Heart left ventricle (tissue), 16 donors: ENCODE measurements at places on chromosomes 6 and 20. TPM values are rescaled to one million over a fixed set of nuclear protein-coding genes. Genes with fewer than 3 reads are reported as not detected.
A peak's percentile ranks its signal among the peaks of the same experiment; 100 is the strongest.

DNA sequence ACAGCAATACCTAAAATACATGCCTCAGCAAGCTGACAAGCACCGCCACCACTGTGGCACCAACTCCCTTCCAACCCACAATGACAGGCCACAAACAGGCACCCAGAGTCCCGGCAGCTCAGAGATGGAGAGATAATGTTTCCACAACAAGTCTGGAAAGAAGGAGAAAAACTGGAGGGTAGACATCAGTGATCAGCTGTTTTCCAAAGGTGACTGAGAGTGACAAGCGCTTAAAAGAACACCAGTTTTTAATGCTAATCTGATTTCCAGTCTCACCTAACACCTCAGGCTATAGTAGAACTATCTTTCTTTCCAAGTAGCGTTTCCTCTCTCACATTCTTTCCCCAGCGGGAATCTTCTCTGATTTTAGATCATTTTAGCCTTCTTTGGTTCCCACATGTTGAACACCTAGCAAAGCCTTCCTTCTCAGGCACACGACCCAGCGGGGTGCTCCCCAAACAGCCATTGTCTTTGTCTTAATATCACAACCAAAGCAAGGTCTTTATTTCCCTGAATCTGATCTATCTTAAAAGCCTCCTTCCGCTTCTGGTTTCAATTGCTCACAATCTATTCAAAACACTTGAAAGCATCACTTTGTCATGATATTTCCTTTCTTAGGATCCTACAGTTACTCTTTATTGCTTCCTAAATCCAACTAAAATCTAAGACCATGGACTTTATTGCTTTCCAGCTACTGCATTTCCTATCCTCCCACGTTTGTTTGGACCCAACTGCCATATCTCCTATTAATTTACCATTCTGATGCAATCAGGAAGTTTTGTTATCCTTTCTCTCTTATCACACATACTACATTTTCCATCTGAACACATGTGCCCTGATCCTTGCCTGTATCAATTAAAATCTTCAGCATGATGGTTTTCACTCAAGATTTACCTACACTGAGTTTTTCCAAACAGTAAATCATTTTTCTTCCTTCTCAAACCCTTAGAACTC lies 282.7 kb downstream of the ADGB start:
- no peak for DNase-seq

DNA sequence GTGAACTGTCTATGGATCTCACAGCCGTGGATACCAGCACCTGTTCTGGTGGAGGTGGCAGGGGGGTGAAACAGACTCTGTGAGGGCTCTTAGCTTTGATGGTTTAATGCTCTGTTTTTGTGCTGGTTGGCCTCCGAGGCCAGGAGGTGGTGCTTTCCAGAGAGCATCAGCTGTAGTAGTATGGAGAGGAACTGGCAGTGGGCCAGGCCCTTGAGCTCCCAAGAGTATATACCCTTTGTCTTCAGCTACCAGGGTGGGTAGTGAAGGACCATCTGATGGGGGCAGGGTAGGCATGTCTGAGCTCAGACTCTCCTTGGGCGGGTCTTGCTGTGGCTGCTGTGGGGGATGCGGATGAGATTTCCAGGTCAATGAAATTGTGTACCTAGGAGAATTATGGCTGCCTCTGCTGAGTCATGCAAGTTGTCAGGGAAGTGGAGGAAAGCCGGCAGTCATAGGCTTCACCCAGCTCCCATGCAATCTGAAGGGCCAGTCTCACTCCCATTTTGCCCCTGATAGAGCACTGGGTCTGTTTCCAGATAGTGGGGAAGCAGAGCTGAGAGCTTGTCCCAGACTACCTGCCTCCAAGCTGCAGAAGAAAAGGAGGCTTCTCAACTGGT lies 102.7 kb upstream of the AHI1 start:
- no peak for DNase-seq

DNA sequence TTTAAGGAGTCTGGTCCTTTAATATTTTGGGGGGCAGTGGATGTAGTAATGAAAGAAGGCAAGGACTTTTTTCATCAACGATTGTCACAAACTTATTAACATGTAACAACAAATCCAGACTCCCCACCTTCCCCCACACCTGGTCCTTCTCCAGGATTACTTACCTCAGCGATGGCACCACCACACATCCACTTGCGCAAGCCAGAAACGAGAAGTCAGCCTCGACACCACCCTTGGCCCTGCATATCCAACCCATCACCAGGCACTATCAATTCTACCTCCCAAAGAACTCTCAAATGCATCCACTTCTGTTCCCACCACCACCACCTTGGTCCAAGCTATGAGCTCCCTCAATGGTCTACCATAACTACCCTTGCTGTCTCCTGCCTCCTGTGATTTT lies 6.6 kb downstream of the EZR start:
- DNase-seq: no peak

GRCh38 chr20:61573415-61574305 lies 321.6 kb downstream of the CDH4 start:
- peak; percentile 15 for DNase-seq

- DNase-seq: no peak
Measured at GRCh38 chr6:136897071-136897470, 25.0 kb upstream of the SLC35D3 start.

DNA sequence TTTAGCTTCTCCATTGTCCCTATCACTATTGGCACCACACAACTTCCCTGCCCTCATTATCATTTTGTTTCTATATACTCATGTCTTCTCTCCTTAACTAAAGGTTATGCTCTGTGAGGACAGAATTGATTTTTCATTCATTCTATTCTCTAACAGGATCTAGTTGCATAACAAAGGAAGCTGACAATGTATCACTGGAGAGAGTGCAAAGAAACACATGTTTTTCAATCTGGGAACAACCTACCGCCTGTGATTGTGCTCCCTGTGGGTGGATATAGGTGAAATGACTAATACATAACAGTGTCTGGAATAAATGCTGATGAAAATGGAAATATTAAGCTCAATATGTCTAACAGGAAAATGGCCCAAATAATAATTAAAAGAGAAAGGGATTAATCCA lies 56.6 kb downstream of the COL12A1 start:
- DNase-seq: no peak

DNA sequence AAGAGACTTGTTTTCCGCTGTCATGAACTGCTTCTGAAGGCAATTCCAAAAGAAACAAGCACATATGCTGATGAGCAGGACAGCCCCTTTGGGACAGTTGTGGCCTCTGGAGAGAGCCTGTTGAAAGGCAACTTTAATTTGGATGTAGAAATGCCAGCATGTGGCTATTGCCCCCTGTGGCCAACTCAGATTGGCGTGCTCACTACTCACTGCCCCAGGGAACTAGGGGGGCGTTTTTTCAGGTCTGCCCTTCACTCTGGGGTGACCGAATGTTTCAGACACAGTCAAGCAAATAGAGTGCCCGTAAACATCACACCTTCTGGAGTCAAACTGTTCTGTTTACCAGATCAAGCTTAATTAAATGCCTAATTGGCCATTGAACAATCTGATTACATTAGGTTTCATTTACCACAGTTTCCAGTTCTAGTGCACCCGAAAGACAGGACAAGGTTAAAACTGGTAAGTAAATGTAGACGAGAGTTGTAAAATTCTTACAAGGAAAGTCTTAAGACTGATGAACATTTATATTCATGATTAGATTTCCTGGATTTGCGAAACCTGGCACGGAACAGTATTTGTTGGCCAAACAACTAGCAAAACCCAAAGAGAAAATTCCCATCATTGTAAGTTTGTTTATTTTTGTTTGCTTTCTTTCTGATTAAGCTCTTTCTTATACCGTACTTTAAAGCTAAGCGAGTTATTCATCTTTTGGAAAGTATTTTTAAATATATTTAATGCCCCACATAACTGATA lies 75.9 kb upstream of the SYNJ2 start:
- DNase-seq: no peak

DNA sequence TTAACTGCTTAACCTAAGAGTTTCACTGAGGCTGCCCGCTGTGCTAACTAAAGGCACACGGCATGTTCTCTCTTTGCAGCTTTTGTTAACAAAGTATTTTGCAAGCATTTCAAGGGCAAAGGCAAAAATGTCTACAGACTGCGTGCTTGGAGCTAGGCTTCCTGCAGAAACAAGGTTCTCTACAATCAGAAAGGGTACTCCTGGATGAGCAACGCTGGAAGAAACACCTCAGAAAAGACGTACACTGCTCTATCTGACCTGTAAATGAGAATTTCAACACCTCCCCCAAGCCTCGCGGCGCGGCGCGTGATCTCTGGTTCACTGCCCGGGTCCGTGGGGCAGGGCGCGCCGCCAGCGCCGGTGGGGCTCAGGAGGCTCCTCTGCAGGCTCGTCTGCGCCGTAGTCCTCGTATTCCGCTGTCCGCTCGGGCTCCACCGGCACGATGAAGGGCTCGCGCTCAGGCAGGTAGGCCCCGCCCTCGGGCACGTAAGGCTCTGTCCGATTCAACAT lies 120.9 kb downstream of the COL12A1 start:
- DNase-seq: no peak

- no peak for DNase-seq
Measured at GRCh38 chr20:11453430-11453829, 464.3 kb upstream of the BTBD3 start.

GRCh38 chr6:129417416-129418086 lies 292.4 kb downstream of the ARHGAP18 start:
- no peak for DNase-seq

GRCh38 chr20:62359491-62360121 lies 7.5 kb downstream of the LAMA5 start:
- DNase-seq: peak; percentile 76

DNA sequence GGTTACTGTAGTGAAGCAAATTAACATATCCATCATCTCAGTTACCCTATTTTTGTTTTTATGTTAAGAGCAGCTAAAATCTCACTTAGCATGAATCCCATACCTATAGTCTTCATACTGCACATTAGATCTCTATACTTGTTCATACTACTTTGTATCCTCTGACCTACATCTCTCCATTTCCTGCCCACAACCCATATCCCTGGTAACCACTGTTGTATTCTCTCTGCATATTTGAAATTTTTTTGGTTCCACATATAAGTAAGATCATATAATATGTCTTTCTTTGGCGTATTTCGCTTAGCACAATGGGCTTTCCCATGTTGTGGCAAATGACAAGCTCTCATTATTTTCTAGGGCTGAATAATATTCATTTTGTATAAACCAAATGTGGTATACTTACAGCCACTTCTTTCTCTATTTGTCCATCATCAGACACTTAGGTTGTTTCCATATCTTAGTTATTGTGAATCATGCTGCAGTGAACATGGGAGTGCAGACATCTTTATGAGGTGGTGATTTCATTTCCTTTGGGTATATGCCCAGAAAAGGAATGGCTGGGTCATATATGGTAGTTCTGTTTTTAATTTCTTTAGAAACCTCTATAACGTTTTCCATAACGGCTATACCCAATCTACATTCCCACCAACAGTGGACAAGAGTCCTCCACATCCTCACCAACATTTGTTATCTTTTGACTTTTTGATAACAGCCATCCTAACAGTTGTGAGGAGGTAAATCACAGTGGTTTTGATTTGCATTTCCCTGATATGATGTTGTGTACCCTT lies 39.8 kb downstream of the BACH2 start:
- no peak for DNase-seq

DNA sequence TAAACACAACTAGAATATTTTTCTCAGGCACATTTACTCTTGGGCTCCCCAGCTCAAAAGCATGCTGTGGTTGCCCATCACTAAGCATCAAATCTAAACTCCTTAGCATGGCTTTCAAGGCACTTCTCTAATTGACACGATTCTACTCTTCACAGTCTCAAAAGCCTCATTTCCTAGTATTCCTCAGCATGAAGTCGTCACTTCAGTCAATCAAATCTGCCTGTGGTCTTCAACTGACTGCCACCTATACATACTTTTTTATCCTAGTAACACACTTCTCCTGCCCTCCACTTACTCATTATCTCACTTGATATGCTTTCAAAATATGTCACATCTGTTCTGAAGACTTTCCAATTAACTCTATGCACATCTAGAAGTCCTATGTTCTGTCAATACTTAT lies 110.3 kb downstream of the TBC1D32 start:
- DNase-seq: no peak

- no peak for DNase-seq
Measured at GRCh38 chr20:51926670-51927305, 124.5 kb upstream of the SALL4 start.

- DNase-seq: no peak
Measured at GRCh38 chr6:125987026-125987617, 782 bp downstream of the TRMT11 start.

DNA sequence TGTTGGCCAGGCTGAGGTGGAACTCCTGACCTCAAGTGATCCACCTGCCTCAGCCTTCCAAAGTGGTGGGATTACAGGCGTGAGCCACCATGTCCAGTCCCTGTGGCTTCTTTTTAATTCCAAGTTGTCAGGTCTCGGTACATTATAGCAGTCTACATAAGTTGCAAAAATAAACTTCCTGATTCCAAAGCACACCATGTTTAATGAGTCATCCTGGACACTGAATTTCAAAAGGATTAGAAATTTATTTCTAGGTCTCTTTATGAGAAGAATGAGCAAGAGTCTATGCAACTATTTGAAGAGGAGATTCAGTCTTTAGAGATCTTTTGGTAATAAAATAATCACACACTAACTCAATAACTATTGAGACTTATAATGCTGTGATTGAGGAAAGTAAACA lies 63.9 kb upstream of the MCHR2 start:
- no peak for DNase-seq

DNA sequence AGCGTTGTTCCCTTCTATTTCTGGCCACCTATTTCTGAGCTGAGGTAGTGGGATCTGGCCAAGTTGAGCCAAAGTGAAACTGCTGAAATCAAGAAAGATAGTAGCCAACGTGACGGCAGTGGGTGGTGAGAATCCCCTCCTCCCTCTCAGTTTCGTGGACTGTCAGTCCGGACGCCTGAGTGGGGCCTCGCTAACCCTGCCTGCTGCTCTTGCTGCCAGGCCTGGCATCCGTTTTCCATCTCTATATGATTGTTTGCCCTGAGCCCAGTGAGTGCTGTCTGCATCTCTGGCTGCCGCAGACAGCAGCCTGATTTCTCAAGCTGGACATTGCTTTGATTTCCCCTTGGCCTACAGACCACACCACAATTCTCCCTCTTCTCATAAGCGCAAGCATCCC lies 23.5 kb upstream of the PAX1 start:
- DNase-seq: no peak

DNA sequence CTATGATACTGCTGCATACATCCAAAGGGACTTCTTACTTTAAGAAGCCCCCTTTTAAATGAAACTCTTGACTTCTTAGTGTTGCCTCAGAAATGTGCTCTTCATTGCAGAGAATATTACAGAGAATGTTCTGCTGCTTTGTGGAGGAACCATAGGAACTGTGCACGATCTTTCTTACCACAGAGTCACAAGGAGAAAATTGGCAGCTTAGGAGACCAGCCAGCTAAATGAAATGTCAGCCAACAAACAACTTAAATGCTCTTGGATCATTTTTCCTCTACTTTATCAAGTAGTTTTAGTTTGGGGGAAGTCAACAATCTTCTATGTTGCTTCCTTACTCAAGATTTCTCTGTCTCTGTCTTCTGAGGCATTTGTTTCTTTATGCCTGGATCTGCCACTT lies 125.9 kb upstream of the MLIP start:
- DNase-seq: no peak

GRCh38 chr6:43948527-43949485 lies 178.4 kb downstream of the MRPL14 start:
- DNase-seq: no peak

- no peak for DNase-seq
Measured at GRCh38 chr6:73079611-73079955, 145.7 kb downstream of the KHDC1L start.

- DNase-seq: no peak
Measured at GRCh38 chr6:24127316-24127715, 1.3 kb downstream of the NRSN1 start.

GRCh38 chr20:16441546-16442164 lies 131.6 kb downstream of the KIF16B start:
- DNase-seq: no peak

TBC1D7 gene
- total RNA-seq: 27.8 TPM

TREM2 gene
- 1.1 TPM for total RNA-seq

GCNT2 gene
- 48.3 TPM for total RNA-seq

FAM162B gene
- 3.3 TPM for total RNA-seq
